ENCODE measurements at places on chromosomes 11 and 22.

DNA sequence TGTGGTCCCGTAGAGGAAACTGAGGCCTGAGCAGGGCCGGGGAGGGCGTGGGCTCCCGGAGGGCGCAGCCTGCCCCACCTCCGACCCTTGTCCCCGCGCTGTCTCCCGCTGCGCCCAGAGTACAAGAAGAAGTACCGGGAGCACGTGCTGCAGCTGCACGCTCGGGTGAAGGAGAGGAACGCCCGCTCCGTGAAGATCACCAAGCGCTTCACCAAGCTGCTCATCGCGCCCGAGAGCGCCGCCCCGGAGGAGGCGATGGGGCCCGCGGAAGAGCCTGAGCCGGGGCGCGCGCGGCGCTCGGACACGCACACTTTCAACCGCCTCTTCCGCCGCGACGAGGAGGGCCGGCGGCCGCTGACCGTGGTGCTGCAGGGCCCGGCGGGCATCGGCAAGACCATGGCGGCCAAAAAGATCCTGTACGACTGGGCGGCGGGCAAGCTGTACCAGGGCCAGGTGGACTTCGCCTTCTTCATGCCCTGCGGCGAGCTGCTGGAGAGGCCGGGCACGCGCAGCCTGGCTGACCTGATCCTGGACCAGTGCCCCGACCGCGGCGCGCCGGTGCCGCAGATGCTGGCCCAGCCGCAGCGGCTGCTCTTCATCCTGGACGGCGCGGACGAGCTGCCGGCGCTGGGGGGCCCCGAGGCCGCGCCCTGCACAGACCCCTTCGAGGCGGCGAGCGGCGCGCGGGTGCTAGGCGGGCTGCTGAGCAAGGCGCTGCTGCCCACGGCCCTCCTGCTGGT lies 1.9 kb downstream of the NLRP6 start:
- no peak for DNase-seq

DNA sequence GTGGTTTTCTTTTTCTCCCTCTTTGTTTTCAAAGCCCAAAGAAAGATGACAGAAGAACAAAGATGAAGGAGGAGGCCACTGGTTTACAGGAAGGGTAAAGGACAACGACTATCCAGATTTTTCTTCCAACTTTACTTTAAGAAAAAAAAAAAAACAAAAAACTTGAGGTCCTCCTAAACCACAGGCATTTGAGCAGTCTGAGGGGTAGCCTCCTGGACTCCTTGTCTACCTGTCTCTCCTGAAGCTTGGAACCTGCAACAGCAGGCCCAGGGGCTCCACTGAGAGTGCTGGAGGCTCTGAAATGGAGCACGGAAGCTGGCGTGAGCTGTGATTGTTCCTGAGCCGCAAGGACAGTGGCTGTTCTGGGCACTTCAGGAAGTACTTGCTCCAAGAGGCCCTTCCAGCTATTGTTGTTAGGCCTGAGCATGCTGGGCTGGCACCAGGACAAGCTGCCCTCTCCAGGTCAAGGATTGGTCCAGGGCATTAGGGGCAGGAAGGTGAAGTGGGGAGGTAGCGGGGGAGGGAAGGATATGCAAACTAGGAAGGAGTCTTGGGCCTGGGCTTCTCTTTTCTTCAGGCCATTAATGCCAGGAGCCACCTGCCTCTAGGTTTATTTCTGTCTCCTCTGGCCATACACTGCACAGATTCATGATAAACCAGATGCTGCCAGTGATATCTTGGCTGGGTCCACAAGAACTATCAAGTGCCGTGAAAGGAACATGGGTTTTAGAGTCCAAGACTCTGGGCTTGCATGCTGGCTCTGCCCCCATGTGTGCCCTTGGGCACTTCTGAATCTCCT lies 147.3 kb downstream of the CCDC34 start:
- DNase-seq, result no peak

GRCh38 chr22:27692243-27692642 lies 109.3 kb downstream of the MN1 start:
- DNase-seq, result no peak

GRCh38 chr11:6926208-6927029 lies at the start of gene ZNF215:
Gene ZNF215, plus strand, starts transcription at chr11:6926426. Its CDS starts 5,847 bp downstream, at chr11:6932273.
- no peak for DNase-seq

GRCh38 chr11:118415739-118416068 lies 14.3 kb downstream of the ATP5MG start:
- DNase-seq, result no peak

- DNase-seq, result no peak
Observed at GRCh38 chr11:11237070-11237832, 115.8 kb downstream of the CSNK2A3 start.

DNA sequence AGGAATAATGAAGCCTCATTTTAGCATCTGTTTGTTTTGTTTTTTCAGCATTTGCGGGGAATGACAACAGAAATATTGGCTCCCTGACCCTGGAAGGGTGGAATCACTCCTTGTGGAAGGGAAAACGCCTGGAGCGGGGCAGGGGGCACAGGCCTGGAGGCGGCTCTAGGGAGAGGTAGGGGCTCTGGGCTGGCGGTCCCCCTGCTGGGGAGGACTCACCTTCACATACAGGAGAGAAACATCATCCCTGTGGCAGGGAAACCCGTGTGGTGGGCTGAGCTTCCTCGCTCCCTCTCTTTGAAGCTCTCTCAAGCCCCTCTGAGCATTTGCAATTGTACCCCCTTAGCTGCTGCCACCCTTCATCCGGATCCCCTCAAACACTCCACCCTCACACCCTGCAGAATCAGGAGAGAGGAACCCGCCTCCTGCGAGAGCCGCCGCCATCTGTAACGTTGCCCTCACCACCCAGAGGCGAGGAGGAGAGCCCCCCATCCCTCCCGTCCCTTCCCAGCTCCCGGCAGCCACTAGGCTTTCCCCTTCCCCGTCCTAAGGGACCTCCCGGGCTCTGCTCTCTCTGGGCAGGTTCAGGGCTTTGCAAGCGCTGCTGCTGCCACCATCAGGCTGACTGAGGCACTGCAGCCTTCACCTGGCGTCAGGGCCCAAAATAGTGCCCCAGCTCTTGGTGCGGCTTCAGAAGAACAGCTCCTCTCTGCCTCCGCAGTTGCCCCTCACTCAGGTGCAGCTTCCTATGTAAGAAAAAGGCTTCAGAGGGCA lies 10.4 kb downstream of the KIRREL3 start:
- DNase-seq, result peak; percentile 3

GRCh38 chr22:49322861-49323622 lies 504.6 kb downstream of the BRD1 start:
- DNase-seq, result no peak

DNA sequence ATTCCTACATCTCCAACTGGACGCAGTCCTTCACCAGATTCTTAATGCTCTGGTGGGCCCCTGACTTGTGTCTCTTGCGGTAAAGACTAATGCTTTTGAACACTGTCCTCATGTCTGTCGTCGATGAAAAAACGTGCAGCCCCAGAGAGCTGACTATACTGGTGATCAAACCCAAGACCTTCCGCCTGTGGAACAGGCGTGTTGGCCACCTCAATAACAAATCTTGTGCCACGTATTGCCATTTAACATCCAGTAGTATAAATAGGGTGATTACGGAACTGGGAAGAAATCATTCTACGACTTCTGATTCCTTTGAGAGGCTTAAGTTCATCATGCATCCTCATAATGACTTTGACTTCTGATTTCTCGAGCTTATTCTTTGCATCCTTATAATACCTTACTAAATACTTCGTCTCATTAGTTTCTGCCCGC lies 45.6 kb downstream of the OR4D9 start:
- no peak for DNase-seq

DNA sequence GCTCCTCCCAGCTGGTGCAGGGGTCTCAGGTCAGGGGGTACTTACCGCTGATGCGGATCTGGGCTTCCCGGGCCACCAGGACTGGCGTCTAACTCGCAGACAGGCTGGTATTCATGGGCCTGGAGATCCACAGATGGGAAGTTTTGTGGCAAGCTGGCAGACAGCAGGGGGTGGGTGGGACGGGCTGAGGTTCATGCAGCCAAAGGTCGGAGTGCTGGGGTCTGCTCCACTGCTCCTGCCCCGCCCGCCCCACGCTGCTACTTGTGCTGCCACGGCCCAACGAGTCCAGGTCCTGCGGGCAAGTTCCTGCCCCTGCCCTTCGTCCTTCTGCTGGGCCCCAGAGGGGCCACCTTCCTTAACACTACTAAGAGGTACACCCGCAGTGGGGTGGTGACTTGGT lies 3.1 kb downstream of the ACY3 start:
- DNase-seq, result no peak

DNA sequence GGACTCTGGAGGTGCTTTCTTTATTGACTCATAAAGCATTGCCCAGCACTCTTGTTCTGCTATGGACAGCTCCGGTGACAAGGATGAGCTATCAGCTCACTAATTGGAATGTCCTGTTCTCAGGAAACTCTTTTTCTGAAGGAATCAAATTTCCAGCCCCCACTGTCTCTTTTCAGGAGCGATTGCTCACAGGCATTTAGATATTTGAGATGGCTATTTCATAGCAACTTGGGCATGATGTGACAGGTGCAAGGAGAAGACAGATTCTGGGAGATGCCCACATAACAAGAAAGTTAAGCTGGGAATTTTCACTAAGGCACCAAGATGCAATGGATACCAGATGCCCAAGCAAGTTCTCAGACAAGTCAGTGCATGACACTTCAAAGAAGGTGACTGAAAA lies 123.4 kb upstream of the CSNK2A3 start:
- no peak for DNase-seq

DNA sequence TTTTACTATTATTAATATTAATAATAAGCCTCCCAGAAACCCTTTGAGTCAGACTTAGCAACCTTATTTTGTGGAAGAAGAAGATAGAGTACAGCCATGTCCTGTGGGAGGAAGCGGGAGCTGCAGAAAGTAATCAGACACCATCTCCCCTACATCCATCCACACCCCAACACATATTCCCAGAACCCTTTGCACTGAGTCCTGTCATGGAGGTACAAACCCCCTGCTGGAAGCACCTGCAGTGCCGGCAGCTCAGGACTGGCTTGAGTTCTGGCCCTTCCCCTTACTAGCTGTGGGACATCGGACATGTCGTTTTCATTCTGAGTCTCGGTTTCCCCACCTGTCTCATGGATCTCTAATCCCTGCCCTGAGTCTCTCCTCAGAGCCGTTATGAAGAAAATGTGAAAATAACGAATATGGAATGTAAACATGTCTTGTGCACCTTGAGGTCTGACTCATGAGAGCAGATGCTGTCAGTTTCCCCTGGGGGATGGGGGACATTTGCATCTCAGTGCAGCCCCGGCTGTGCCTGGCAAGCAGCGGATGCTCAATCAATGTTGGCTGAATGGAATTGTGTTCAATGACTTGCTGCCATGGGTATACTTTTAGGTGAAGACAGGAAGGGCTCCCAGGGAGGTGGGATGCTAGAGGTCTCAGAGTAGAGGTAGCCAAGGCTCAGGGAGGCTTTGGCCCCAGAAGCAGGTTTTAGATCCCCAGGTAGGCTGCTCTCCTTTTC lies 45.4 kb downstream of the TP53I11 start:
- no peak for DNase-seq

DNA sequence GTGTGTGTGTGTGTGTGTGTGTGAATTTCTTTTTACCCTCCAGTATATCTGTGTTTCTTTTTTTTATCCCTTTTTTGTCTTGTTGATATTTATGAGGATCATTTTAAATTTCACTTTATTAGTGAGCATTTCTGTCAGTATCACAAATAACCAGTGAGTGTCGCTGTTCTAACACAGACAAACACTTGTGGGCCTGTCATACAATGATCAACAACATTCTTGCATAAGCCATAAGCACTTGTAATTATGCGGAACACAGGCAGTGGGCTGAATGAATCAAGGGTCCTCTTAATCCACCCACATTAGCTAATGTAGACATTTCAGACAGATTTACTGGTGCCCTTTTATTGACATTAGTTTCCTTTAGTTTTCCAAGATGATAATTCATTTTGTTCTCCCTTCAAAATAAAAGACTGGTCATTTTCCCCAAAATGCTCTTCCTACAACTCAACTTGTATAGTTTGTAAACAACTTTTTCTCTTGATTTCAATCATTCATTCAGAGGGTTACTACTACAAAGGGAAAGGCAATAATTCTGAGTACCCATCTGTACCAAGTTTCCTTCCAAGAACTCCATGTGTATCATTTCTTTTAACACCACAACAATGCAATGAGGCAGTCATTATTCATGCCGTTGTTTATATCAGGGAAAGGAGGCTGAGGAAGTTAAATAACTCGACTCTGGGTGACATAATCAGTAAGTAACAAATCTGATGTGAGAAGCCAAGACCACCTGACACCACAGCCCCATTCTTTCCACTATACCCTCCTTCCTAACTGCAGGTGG lies 34.5 kb upstream of the ANO3 start:
- no peak for DNase-seq

GRCh38 chr22:45582236-45582954 lies 79.7 kb downstream of the FBLN1 start:
- no peak for DNase-seq

DNA sequence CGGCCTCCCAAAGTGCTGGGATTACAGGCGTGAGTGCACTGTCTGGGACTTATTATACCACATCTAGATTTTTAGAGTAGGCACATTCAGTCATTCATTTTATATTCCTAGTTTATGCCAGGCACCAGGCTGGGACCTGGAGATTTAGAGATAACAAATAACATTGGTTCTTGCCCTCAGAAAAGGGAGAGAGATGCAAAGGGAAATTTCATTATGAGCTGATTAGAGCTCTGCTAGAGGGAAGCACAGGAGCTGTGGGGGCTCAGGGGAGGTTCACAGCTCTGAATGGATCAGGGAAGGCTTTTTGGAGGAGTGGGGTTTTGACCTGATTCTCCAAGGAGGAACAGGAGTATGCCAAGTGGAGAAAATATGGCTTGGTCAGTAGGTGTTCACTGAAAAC lies 32.3 kb downstream of the MEI1 start:
- DNase-seq, result no peak

- no peak for DNase-seq
Observed at GRCh38 chr11:56889986-56890385, 98.7 kb upstream of the OR5AK2 start.

DNA sequence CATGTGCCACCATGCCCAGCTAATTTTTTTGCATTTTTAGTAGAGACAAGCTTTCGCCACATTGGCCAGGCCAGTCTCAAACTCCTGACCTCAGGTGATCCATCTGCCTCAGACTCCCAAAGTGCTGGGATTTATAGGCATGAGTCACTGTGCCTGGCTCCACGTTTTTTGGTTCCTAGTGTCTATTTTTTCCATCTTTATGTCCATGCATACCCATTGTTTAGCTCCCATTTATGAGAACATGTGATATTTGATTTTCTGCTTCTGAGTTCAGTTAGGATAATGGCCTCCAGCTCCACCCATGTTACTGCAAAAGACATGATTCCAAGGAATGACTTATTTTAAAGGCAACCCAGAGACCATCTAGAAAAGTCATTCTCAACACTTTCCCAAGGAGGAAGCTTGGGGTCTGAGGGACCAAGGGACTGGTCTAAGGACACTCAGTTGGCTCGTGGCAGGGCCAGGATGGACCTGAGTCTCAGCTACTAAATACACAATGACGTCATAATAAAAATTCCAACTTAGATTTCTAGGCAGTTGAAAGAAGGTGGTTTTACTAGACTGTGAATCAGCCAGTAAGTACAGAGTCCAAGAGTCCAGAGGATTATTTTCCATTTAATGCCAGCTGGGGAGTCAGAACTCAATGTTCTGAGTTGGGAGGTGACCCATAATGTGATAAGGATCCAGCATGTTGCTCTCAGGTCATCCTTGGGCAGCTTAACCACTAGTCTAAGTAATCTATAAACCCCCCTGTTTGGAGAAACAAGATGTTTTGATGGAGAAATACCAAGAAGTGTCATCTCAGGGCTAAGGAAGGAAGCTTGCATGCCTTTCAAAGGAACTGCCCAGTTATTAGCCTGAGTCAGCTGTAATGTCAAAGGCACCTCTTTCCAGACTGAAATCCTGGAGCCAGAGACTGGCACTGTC lies 39.4 kb downstream of the ABTB2 start:
- no peak for DNase-seq
